ENCODE measurements at places on chromosomes 1 and 21.

GRCh38 chr1:10078494-10078893 lies 45.7 kb downstream of the UBE4B start:
- DNase-seq: no peak

- no peak for DNase-seq
These were observed 21.6 kb downstream of the RIT1 start for GRCh38 chr1:155889566-155889965.

- no peak for DNase-seq
These were observed 15.8 kb upstream of the DISP3 start for GRCh38 chr1:11463177-11463576.

DNA sequence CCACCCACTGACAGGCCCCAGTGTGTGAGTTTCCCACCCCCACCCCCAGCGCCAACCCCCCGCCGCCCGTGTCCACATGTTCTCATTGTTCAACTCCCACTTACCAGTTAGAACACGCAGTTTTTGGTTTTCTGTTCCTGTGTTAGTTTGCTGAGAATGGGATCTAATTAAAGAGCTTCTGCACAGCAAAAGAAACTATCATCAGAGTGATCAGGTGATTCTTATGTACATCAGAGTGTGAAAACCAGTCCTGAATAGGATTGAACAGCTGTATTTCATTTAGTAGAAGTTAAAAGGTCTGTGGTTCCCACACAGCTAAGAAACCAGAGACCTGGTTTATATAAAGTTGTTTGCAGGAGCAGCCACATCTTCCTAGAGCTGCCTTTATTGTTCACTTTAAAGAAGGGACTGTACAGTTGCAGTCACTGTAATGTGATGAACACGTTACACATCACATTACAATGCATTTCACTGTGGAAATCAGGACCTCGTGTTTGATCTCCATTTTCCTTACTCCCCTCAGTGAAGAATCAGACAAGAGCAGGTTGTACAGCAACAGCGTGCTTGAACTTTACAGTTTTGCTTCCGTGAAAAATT lies 1.2 kb downstream of the GBP6 start:
- DNase-seq: no peak

DNA sequence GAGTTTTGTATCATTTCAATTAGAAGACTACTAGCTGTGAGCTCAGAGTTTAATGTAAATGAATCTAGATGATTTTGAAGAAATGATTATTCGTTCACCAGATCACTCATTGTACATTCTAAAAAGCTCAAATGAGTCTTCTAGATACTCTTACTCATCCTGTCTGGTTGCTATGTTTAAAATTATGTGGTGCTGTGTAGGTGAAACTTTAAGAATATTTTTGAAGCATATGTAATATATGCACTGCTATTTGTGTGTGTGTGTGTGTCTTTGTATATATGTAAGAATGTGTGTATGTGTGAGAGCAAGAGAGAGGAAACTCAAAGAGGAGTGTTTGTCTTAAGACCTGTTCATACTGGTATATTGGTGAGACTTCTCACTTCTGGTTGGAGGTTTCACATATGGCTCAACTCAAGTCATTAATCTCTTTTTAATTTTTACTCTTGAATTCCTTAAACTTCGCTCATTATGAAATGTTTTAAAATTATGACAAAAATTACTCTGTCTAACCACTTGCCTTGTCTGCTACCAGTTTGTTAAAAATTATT lies 8.6 kb upstream of the C1orf105 start:
- DNase-seq: no peak

DNA sequence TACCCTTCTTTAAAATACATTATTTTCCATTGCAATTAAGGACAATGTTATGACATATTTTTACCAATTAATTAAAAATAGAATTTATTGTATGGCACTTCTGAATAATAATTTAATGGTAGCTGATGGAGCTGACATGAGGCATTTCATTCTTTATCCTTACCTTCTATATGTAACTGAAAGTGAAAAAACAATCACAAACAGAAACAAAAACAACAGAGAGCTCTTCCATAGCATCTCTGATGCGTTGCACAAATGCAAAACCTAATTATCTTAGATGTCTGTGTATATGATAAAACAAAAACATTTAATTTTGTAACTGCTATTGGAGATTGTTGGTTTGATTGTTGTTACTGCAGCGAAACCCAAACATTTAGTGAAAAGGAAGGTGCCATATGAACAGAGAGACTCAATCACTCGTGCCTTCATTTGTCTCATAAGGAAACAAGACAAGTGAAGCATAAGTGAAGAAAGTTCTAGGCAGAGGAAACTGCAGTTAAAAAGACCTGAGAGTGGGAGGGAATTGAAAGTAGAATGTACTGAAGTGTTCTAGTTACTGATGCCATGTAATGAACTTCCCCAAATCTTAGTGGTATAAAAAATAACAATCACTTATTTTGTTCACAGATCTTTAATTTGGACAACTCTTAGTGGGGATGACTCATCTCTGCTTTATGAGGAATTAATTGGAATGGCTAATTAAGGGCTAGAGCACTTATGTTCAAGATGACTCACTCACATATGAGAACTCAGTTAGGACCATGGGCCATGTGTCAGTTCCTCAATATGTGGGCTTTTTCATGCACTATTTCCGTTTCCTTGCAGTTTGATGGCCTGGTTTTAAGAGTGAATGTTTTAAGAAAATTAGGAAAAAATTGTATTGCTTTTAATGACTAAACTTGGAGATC lies 245.0 kb upstream of the OLFM3 start:
- DNase-seq: no peak

GRCh38 chr1:34885405-34886247 lies 26.1 kb upstream of the SMIM12 start:
- DNase-seq: peak; percentile 58

DNA sequence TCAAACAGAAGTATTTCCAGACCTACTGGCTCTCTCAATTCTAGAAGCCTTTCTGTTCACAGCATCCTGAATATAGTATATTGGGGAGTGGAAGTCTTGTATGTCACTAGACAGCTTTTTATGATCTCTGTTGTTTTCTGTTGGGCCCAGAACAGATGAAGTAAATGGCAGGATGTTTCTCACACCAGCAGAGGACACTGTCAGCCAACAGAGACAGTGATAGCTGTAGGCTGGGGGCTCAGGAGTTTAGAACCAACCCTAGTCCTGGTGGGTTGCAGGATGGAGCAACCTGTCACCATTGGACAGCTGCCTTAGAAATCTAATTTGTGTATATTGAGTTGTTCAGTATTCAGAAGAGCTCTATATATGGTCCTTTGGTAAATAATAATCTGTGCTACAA lies 16.9 kb downstream of the AGO1 start:
- DNase-seq: no peak
